HAP-1 (cell line): ENCODE measurements at places on chromosomes 7 and 10.

DNA sequence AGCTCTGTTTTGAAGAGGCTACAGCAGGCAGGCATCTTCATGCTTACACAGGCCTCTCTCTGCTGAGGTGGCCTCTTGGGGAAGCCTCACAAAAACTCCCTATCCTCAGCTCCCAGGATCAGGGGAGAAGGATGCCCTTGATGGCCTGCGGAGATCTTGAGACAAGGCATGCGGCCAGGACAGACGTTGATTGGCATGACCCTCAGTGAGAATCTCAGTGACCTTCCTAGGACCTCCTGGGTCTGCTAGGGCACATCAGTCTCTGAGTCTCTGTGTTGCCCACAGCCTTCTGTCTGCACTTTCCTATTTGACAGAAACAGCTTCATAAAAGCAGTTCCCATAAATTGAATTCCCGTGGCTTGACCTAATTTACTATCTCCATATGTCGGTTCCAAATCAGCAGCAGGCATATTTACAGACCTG, 1005.8 kb upstream of the C7orf33 start:
- no peak for DNase-seq

- DNase-seq, result no peak
These were observed 103.8 kb upstream of the APBB1IP start for GRCh38 chr10:26334232-26334931.

- no peak for DNase-seq
These were observed 6.7 kb upstream of the PWWP2B start for GRCh38 chr10:132390170-132390920.

DNA sequence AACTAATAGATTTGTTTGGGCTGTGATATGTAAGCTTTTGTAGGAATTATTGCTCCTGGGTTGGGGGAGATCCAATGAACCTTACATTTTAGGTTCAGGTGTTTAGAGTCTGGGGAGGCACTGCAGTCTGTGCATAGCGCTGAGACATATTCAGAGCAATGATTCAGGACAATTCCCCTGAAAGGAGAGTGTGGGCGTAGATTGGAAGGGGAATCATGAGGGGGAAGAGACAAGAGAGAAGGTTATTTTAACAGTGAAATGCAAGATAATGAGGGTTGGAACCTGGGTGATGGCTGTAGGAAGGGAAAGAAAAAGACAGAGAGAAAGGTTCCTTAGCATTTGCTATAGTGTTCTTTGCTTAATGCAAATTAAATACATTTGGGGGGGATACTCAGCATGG, 1013.4 kb downstream of the REEP3 start:
- no peak for DNase-seq

GRCh38 chr10:109886037-109886780, 37.1 kb downstream of the XPNPEP1 start:
- DNase-seq, result no peak

DNA sequence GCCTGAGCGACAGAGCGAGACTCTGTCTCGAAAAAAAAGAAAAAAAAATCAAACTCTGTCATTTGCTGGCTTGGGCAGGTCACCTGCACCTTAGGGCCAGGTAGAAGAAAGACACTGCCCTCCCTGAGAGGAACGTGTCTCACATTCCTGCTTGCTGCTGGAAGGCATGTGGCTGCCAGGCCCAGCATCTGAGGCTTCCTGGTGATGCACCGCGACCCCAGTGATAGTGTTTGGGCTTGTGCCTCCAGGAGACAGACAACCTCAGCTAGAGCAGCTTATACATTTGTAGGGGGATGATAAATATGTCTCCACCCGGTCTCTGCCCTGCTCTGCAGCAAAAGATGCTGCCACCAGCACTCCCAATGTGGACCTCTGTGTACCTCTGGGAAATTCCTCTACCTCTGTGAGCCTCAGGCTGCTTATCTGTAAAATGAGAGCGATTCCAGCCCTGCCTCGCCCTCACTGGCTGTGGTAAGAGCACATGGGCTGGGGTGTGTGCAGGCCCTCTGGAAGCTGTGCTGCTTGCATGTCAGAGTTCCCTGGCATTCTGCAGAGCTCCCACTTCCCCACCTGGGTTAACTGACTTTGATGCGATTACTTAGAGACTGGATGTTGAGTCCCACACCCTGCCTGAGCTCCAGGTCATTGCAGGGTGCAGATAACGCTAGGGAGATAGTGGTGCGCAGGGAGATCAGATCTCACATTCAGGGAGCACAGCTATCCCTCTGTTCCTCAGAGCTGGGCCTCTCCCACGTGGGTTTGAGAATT, 19.9 kb downstream of the SLC29A3 start:
- DNase-seq, result no peak

- no peak for DNase-seq
These were observed 40.0 kb upstream of the AGR3 start for GRCh38 chr7:16921644-16922257.

DNA sequence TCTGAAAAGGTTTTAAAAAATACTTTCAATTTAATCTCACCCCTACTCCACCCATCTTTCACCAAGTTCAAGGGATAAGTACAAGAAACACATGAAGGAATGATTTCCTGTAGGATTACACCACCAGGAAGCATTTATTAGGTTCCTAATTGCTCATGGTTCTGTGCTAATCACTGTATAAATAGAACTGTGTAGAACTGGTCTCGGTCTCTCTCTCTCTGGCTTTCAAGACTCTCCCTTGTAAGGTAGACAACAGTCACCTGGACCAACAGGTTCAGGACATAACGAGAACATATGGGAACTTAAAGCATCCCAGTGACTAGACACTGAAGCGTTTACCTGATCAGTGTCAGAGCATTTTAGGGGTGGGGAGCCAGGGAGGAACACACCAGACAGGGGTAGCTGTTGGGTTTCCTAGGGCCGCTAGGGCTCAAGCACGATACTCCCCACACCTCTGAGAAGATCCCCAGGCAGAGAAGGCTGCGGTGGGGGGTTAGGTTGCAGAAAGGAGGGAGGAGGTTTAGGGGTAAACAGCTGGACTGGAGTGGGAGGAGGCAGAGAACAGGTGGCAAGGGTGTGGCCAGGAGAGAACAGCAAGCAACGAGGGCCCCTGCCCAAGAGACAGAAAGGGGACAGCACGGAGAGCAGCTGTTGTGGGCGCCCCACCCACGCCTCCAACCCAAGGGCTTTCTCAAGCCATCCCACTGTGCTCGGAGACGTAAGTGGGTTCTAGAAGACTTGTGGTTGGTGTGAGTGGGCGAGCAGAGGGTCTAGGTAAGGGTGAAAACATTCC, 52.5 kb upstream of the USP6NL start:
- no peak for DNase-seq

DNA sequence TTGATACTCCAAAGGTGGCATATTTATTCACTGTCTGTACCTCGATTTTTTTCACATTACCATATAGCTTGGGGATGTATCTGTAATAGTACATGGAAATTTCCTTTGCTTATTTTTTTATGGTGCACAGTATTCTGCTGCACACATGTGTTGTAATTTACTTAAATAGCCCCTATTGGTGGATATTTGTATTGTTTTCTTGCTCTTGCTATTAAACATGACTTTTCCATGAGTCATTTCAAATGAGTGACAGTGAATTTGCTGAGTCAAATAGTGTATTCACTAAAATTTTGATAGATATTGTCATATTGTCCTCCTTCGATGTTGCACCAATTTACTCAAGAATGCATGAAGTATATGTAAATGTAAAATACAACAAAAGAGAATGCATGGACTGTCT, 122.7 kb upstream of the STEAP4 start:
- DNase-seq, result no peak

DNA sequence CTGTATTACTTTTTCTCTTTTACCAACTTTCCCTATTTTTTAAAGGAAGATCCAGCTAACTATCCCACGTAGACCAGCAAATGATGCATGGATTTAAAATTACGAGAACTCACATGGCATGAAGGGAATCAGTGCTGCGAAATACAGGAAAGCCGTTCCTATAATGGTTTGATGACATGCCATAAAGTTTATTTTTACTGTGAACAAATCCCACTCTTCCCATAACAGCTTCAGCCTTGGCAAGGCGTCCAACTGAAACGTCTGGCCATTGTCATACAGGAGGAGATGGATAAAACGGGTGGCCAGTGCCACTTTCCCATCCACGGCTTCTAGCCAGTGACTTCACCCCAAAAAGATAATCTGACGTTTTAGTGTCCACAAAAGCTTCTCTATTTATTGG, 106.2 kb upstream of the DDC start:
- no peak for DNase-seq

- DNase-seq, result no peak
These were observed 17.1 kb upstream of the ING3 start for GRCh38 chr7:120933475-120933874.

- DNase-seq, result no peak
These were observed 23.5 kb downstream of the DDX50 start for GRCh38 chr10:68924593-68924992.

GRCh38 chr10:124048371-124049290, 44.8 kb downstream of the CHST15 start:
- DNase-seq, result no peak

DNA sequence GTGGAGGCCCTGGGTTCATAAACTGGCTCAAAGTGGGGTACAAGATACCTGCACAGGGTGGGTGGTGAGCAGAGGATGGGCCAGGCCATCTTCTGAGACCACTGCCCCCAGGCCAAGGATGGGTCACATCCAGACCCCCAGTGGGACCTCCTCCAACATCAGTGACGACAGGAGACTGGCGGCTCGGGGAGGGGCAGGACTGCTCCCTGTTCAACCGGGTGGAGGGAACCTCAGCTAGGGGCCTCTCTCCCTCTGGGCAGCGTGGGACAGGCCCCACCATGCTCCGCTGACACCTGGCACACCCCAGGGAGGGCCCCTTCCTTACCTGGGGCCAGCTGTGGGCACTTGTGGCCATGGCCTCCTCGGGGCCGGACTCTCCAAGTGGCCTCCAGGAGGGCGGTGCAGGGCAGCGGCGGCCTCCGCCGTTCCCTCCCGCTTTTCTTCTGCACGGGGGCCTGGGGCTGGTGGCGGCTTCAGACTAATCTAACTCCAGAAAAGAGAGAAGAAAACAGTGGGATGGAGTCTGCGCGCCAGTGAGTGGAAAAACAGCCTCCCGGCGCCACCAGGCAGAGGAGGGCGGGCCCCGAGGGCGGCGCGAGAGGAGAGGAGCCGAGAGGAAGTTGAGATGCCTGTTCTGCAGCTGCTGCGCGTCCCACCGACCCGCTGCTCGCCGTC, at the start of gene CALHM2:
CALHM2 (minus strand) TSS at position 540 of the 675 bp plus-strand sequence. CDS start 2,429 bp downstream, outside the sequence.
- no peak for DNase-seq

- DNase-seq, result no peak
These were observed 29.0 kb upstream of the MEOX2 start for GRCh38 chr7:15715435-15715834.

GRCh38 chr7:84328571-84328970, 134.0 kb upstream of the SEMA3A start:
- no peak for DNase-seq

GRCh38 chr10:6171881-6172695, 30.6 kb upstream of the PFKFB3 start:
- DNase-seq, result no peak

DNA sequence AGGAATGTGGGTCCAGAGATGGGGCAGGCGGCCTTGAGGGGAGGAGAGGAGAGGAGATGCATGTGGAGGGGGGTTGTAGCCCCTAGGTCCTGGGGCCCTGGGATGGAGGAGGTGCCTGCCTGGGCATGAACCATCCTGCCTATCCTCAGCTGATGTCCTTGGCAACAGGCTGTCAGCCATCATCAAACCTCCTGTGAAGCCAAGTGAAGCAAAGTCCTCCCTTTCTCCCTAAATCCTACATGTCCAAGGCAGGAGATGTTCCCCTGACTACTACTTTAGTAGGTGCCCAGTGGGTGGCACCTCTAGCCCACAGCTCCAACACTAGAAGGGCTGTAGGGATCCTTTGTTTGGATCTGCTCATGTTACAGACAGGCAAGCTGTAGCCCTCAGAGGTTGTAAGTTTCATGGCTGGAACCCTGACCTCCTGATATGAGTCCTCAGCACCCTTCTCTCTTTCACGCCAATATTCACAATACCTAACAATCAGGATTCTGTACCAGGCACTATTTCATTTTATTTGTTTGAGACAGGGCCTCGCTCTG, 66.6 kb upstream of the SYPL1 start:
- no peak for DNase-seq

DNA sequence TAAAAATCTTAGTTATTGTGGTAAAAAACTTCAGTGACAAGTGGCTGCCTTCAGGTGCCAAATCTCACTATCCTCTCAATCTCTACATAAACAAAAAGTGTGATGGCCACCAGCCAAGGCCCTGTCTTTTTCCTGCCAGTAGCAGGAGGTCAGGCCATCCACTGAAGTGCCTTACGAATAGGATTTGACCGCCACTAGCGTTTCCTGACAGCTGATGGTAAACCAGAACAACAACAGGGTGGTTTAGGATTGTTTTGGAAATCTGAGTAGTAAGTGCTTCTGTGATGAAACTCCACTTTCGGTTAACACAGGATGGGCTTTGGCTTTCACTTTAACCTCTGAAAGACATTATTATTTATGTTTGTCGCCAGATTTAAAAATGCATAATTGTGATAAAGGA, 55.7 kb upstream of the OGDHL start:
- DNase-seq, result no peak

DNA sequence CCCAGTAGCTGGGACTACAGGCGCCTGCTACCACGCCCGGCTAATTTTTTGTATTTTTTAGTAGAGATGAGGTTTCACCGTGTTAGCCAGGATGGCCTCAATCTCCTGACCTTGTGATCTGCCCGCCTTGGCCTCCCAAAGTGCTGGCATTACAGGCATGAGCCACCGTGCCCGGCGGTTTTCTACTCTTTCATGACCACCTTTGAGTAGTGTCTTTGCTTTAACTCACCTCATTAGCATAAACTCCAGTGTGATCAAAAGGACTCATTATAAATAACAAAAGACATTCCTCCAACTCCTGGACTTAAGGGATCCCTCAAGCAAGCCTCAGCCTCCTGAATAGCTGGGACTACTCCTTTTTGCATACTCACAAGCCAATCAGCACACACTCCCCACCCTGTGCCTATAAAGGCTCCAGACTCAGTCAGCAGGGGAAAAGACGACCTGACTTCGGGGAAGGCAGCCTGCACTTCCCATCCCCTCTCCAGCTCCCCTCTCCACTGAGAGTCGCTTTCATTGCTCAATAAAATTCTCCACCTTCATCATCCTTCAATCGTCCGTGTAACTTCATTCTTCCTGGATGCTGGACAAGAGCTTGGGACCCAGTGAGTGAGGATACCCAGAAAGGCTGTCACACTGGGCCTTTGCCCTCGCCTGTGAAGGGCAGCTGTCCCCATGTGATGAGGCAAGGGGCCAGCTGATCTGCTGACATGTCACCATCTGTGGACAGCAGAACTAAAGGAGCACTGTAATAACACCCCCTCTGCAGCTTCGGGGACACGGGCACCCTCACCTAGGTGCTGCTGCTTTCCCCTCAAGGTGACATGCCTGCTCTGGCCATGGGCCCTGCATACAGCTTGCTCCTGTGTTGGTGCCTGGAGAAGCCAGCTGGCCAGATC, 35.0 kb upstream of the EIF4H start:
- peak; percentile 59 for DNase-seq

GRCh38 chr10:50334273-50334672, 83.0 kb upstream of the ASAH2 start:
- DNase-seq, result no peak

GRCh38 chr7:138429577-138430250, 30.3 kb upstream of the TRIM24 start:
- no peak for DNase-seq

- no peak for DNase-seq
These were observed 362.9 kb downstream of the KIF20B start for GRCh38 chr10:90064295-90064694.
